ENCODE measurements at places on chromosomes 12 and 14.

DNA sequence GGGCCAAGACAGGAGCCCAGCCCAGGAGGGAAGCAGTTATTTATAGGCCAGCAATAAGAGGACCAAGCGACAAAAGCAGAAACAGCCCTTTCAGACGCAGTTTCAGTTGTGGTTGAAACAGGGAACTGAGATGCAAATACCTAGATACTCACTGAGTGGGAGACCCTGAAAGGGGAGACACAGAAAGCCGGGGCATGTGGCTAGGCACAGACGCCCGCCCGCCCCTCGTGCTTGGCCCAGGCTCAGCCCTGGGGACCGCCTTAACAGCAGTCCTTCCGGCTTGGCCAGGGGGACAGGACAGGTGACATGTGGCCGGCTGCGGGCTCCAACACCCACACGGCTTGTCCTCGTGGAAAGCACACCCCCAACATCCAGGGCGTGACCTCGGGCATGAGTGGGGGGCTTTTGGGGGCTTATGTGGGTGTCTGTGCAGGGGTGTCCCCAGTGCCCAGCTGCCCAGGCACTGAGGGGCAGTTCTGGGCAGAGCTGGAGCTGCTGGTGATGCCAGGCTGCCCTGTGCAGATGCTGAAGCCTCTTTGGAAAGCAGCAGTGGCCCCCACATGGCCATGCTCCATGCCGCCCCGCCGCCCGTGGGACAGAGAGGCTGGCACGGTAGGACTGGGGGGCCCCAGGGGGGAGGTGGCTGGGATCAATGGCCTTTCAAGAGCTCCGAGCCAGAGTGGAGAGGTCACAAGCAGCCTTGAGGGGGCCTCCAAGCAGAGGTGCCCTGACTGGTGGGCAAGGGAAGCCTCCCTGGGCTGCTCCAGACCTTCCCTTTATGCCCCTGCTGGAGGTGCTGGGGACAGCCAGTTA is 2.1 kb downstream of the PLD4 start:
- DNase-seq = no peak

GRCh38 chr12:111209811-111210210 is 159.1 kb downstream of the PHETA1 start:
- DNase-seq = no peak

GRCh38 chr14:95250140-95250769 is 69.5 kb downstream of the CLMN start:
- no peak for DNase-seq

- no peak for DNase-seq
These were observed 60.0 kb downstream of the GALNT9 start for GRCh38 chr12:132269271-132269968.

GRCh38 chr14:72640911-72641485 is 252.9 kb downstream of the DPF3 start:
- DNase-seq = no peak

- DNase-seq = no peak
These were observed 102.5 kb downstream of the FGD4 start for GRCh38 chr12:32501835-32502333.

GRCh38 chr12:6827437-6827911 is 733 bp upstream of the P3H3 start:
- DNase-seq = no peak

DNA sequence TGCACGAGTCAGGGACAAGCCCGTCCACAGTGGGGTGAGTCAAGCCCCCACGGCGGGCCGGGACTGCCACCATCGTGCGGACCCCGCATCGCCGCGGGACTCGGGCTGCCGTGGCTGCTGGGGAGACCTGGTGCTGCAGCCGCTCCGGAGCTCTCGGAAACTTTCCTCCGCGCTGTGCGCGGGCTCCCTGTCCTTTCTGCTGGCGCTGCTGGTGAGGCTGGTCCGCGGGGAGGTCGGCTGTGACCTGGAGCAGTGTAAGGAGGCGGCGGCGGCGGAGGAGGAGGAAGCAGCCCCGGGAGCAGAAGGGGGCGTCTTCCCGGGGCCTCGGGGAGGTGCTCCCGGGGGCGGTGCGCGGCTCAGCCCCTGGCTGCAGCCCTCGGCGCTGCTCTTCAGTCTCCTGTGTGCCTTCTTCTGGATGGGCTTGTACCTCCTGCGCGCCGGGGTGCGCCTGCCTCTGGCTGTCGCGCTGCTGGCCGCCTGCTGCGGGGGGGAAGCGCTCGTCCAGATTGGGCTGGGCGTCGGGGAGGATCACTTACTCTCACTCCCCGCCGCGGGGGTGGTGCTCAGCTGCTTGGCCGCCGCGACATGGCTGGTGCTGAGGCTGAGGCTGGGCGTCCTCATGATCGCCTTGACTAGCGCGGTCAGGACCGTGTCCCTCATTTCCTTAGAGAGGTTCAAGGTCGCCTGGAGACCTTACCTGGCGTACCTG is 1.1 kb downstream of the PDE3A start:
- no peak for DNase-seq

DNA sequence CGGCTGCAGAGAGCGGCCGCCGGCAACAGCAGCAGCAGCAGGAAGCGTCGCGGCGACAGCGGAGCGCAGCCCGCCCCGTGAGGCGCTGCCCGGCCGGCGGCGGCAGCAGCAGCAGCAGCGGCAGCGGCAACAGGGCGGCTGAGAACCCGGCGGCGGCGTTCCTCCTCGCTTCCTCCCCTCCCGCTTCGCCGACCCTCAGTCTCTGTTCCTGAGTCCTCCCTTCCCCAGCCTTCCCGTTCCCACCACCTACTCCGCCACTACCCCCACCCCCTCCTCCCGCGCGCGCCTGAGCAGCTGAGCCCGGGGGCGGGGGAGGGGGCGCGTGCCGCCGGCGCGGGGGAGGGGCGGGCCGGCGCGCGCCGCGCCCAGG is 310 bp downstream of the BICDL1 start:
- no peak for DNase-seq

- DNase-seq = no peak
These were observed 39.4 kb downstream of the SH2B3 start for GRCh38 chr12:111444925-111445725.
